ENCODE measurements at places on chromosomes 11 and 22.
A peak's percentile ranks its signal among the peaks of the same experiment; 100 is the strongest.

DNA sequence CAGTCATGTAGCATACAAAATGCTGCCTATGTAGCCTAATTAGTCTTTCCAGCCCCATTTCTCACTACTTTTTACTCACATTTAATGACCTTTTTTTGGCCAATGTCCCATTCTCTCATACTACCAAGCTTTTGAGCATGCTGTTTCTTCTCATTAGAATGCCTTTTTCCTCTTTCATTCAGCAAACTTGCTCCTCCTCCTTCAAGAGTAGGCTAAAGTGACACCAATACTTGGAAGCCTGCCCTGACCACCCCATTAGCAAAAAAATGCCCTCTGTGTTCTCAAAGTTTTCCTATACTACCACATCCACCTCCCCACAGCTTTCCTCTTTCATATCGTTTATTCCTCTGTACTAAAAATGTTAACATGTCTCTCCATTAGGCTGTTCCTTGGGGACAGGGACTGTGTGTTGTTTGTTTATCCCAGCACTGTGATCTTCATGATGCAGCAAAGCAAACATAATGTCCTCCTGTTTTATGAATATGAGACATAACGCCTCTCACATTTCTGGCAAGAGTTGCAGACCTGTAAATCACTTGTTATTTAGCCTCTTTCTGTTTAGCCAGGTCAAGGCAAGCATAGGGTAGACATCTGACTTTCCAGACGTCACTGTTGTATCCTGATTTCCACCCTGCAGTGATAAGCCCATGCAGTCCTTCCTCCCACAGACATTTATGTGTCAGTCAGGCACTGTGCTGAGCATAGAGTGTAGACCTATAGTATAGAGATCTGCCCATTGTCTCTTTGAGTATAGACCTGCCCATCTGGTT is 62.0 kb upstream of the UCP3 start:
- DNase-seq = no peak

- DNase-seq = peak; percentile 85
These were observed 950 bp downstream of the FERMT3 start for GRCh38 chr11:64207256-64208085.

GRCh38 chr11:13051257-13051656 is 42.1 kb downstream of the RASSF10 start:
- no peak for DNase-seq

GRCh38 chr22:36379593-36380361 is 8.0 kb downstream of the MYH9 start:
- DNase-seq = peak; percentile 69

DNA sequence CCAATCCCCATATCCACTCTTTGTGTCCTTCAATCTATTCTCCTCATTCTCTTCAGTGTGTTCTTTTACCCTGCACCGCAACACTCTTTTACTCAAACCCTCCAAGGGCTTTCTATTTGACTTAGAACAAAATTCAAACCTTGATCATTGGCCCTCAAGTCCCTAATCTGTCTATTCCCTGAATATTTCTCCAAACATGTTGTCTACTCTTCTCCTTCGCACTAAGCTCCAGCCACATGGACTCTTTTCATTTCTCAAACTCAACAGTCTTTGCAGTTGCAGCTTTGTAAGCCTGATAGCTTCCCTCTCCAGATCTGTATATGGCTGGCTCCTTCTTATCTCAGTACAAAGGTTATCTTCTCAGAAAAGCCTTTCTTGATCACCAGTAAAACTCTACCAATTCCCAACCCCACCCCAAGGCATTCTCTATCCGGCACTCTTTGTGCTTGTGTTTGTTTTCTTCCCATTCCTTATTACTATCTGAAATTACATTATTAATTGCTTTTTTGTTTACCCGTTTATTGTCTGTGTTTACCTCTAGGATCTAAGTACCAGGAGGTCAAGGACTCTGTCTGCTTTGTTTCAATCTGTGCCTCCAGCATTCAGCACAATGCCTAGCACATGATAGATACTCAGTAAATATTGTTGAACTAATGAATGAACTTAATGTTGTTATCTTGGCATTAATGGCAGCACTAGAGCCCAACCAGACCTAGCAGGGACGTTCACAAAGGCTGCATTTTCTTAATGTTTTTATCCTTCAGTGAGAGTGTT is 147.4 kb downstream of the BBOX1 start:
- no peak for DNase-seq

GRCh38 chr11:36684840-36685801 is 87.1 kb upstream of the RAG2 start:
- DNase-seq = peak; percentile 10

DNA sequence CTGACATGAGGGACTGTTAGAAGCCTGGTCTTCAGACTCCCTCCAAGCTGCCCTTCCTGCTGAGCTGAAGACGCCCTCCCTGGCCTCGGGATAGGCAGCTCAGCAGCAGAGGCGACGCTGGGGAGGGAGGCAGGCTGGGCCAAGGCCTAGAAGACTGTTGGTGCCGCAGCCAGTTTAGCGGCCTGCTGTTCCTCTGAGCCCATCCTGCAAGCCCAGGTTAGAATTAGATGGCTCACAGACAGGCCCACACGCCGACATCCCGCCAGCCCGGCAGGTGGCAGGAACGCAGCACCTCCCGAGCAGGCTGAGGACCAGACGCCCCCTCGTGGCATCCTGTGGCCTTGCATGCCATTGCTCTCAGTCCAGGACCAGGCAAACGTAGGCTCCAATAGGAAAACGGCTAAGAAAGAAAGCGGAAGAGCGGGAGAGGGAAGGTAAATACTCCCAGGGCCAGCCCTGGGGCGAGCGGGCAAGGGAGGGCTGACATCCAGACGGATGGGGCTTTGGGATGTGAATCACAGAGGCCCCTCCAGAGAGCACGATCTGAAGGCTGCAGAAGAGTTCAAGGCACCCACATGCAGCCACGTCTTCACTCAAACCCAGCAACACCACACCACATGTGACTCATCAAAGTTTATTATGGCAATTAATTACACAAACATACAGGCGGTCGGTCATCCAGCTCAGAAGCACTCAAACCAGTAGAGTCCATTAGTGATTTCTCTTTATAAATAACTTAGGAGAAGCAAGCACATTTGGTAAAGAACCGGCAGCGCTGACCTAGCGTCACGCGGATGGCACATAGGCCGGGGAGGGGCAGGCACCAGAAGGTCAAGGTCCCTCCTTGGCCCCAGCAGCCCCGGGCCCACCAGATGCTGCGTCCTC is 27.6 kb downstream of the CD5 start:
- peak; percentile 94 for DNase-seq

DNA sequence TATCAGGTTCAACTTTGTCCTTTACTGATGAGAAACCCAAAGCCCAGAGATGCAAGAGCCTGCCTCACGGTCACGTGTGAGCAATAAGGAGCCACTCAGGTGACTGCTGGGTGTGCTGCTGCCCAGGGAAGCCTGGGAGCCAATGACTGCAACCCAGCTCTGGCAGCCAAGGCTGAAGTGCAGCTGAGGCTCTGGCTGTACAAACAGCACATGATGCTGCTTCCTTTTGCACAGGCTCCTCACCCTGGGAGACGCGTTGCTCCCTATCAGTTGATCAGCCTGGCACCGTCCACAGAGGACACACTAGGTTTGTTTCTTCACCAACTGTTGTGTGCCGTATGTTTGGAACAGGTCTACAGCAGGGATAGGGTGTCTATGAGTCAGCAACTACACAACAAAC is 168.7 kb downstream of the EFCAB6 start:
- no peak for DNase-seq
